ENCODE measurements at places on chromosomes 7 and 10.
A peak's percentile ranks its signal among the peaks of the same experiment; 100 is the strongest.

DNA sequence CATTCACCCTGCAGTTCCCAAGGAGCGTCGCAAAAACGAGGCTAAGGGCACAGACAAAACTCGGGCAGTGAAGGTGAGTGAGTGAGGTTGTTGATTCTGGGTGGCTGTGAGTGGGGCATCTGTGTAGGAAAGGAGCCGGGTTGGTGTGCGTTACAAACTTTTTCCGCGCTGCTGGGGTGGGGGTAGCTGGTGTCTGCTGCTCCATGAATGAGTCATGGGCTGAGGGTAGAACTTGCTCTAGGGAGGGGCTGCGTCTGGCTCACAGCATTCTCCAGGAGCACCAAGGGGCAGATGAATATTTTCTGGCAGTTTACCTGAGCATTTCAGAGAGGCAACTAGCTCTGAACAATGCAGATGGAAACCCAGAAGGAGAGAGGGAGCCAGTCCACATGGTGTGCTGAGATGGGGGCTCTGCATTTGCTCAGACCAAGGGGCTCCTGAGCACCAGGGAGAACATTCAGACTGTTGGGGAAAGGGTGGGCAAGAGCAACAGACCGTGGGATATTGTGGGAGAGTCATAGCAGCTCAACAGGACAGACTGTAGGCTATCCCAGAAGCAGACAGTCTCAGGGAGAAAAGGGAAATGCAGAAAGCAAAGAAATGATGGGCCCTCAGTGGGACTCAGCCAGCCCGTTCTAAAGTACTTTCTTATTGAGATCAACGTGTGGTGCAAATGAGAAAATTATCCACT, 18.8 kb downstream of the NOBOX start:
- peak; percentile 42 for DNase-seq

DNA sequence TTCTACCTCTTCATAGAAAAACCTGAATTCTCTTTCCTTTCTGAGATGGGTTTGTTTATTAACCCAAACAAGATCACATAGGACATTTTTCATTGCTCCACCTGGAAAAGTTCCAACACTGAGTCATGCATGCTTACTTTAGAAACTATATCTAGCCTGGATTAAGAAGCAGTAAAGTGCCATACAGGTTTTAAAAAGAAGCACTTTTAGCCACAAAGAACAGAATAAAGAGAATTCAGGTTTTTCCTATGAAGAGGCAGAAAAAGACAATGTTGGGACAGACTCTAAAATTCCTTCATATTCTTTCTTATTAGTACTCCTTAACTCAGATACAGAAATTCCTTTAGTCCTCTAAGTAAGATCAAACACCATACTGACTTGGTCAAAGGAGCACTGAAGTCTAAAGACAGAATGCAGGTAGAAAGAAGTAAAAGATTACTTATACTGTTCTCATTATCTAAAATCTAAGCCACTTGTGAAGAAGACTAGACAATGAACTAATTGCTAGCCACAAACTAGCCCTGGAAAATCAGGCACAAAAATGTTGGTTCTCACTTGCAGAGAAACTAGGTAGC, 241.3 kb downstream of the ANK3 start:
- no peak for DNase-seq

DNA sequence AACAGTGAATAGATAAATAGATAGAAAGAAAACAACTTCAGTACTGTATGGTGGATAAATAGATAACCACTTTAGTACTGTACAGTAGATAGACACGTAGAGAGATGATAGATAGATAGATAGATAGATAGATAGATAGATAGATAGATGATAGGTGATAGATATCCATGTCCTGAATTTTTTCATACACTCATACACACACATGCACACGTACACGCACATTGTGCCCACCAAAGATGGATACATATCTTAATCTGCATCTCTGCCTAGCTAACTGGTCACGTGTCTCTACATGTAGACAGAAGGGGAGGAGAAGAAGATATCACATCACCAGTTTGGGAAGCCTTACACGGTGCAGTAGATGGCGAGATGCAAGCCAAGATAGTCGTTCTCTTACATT, 99.2 kb downstream of the ARID5B start:
- no peak for DNase-seq

DNA sequence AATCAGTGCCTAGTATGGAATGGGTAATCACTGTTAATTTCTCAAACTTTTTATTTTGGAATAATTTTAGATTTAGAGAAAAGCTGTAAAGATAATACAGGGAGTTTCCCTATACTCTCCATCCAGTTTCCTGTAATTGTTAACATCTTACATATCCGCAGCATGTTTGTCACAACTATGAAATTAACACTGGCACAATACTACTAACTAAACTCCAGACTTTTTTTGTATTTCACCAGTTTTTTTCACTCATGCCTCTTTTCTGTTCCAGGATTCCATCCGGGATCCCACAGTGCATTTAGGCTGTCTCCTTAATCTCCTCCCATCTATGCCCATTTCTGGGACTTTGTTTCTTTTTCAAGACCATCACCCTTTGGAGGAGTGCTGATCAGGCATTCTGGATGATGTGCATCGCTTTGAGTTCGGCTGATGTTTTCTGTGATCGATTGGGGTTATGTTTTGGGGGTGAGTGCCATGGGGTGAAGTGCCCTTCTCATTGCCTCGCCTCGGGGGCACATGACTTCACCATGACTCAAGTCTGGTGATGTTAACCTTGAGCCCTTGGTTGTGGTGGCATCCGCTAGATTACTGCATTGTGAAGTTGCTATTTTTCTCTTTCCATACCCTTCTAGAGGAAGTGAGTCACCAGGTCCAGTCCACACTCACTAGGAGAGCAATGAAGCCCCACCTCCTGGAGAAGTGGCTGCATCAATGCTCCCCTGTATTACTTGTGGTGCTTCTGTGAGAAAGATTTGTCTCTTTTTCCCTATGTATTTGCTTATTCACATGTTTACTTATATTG, 43.9 kb upstream of the GRB10 start:
- no peak for DNase-seq

- DNase-seq, result no peak
Observed at GRCh38 chr10:62978482-62978881, 154.6 kb upstream of the NRBF2 start.

- no peak for DNase-seq
Observed at GRCh38 chr7:95391761-95392160, 4.4 kb downstream of the PON3 start.

- DNase-seq, result no peak
Observed at GRCh38 chr7:2597273-2597640, 34.5 kb upstream of the TTYH3 start.

GRCh38 chr10:3720228-3721019, 64.6 kb downstream of the KLF6 start:
- no peak for DNase-seq

DNA sequence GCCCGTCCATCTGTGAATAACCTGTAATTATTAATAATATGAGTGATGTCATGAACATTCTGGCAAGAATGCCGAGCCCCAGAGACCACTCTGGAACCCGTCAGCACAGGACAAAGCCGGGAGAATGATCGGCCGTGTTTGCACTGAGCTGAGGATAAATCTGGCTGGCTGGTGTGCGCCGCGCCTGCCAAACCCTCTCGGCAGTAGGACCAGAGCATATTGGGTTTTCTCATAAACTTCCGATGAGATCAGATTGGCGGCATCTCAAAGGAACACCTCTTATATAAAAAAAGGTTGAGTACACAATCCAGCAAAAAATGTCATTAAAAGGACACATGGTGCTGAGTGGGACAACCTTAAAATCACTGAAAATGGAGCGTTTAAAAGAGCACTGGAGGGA, 296.0 kb upstream of the MKI67 start:
- no peak for DNase-seq

GRCh38 chr10:29256586-29256985, 32.3 kb upstream of the LYZL1 start:
- DNase-seq, result no peak

GRCh38 chr7:18572154-18572553, 76.6 kb downstream of the HDAC9 start:
- no peak for DNase-seq

- no peak for DNase-seq
Observed at GRCh38 chr7:104843198-104843597, 170.8 kb upstream of the KMT2E start.

DNA sequence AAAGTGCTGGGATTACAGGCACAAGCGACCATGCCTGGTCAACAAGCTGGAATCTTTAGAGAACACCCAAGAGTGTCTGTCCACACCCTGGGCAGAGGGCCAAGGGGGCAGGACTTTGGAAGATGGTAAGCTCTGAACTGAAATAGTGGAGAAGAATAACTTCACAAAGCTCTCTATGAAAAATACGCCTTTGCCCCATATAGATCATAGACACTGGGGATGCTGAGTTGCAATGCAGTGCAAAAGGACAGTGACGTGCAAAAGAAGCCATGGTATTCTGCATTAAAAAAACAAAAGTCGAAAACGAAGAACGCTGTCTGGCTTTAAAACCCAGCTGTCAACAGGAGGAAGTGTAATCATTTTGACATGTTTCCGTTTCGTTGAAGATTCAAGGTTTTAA, 353.6 kb downstream of the CALN1 start:
- DNase-seq, result no peak

DNA sequence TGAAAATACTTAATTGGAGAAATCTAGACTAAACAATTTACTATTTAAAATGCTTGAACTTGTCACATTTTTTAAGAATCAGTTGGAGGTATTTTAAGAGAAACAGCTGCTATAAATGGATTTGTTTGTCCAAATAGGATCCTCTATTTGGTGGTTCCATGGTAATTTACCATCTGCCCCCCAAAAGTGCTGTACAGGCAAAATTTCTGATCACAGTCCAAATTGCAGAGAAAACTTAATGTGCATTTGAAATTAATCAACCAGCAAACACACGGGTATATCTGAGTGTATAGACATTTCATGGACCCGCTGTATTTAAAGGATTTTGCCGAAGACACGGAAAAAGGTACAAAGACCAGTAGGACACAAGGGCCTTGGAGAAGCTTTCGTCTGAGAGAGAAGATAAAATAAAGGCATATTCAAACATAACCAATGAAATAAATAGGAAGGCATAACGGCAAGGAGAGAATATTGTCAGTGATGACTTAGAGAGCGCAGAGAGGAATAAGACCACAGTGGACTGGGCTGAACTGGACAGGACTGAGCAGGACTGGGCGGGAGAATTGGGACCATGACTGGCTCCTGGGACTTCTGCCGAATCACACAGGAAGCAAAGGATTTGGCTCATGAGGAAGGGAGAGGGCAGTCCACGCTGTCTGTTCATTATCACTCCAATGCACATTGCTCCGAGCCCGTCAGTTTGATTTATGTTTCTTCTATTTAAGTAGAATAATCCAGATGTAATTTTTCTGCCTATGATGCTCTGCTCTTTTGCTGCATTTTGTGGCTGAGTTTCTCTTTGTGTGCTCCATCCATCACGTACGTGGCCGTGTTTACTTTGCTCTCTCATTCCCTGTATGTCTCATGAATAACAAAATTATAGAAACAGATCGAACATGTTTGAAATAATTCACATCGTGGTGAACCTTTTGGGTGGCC, 112.8 kb downstream of the PRLHR start:
- no peak for DNase-seq

DNA sequence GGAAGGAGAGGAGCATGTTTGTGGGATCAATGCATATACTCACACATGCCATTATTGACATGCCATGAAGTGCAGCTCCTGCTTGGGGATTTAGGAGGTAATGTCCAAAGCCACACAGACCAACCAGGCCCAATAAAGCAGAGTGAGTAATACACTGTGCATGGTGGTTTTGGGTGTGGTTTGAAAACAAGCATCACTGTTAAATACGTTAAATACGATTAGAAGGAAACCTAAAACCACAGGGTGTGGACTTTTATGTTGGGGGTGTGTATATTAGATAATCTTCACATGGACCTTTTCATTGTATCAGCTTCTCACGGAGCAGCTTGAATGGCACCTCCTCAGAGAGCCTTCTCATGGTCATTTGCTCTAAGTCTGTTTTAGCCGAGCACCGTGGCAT, 10.4 kb upstream of the EIF3A start:
- DNase-seq, result no peak

DNA sequence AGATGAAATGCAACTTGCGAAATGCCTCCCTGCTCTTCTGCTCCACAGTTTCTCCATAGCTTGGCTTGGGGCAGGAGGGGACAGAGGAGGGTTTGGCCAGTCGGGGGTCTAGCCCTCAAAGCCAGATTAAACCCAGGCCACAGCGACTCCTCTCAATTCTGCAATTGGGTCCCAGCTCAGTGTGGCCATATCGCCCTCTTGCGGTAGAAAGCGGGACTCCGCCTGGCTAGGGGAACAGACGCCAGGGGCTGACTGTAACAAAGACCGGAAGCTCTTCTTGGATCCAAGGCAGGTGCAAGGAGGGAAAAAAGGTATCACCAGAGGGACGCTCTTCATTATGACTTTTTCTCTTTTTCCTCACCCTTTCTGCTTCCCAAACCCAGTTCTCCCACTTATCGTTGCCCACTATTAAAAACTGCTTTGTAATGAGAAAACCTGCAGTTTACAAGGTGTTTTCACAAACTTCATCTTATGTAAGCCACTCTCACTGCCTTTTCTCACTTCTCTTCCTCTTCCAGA, 36.6 kb upstream of the TNPO3 start:
- DNase-seq, result peak; percentile 89

DNA sequence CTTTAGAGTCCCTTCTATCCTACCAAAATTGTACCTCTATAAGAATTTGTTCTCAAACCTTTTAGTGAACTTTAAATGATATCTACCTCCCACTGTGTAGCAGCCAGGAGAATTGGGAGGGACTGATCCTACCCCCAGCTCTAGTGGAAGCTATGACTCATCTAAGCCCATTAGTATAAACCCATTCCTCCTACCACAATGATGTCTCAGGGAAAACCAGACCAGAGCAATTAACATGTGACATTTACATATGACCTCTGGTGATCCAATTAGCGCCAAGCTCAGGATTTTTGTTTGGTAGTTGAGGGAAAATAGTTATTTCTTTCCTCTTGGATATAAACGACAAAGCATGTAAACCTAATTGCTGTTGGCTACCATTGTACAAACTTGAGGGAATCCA, 33.1 kb upstream of the R3HCC1L start:
- no peak for DNase-seq

- no peak for DNase-seq
Observed at GRCh38 chr7:121180436-121181063, 148.2 kb upstream of the WNT16 start.

- no peak for DNase-seq
Observed at GRCh38 chr10:3502673-3503072, 282.3 kb downstream of the KLF6 start.

- no peak for DNase-seq
Observed at GRCh38 chr10:68784476-68784875, 42.9 kb upstream of the STOX1 start.

DNA sequence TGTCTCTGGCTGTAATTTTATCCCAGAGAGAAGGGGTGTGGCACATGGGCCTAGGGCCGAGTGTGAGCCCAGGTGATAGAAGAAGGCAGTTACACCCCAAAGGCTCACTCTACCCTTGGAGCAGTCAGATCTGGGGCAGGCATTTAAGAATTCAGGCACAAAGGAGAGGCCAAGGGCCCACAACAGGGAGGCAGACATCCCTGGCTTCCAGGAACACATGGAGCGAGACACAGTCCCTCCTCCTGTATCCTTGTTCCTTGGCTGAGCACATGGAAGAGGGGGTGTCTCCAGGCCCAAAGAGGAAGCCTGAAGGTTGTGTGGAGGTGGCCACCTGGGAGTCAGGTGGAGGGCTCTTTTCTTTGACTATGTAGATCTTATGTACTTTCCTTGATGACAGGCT, 286.2 kb downstream of the RPS24 start:
- DNase-seq, result no peak

- no peak for DNase-seq
Observed at GRCh38 chr10:86979977-86980448, 11.7 kb downstream of the ADIRF start.

Data from stimulated activated CD4-positive, alpha-beta T cell treated with anti-CD3 and anti-CD28 coated beads, Interleukin-4, amount 100 ng/mL, for 1 hour (primary cell).